ENCODE measurements at places on chromosomes 7 and 10.

- no peak for DNase-seq
These were observed 738.4 kb upstream of the FZD8 start for GRCh38 chr10:36380538-36380937.

GRCh38 chr10:102327002-102327401 is 68.5 kb upstream of the NFKB2 start:
- DNase-seq: no peak

DNA sequence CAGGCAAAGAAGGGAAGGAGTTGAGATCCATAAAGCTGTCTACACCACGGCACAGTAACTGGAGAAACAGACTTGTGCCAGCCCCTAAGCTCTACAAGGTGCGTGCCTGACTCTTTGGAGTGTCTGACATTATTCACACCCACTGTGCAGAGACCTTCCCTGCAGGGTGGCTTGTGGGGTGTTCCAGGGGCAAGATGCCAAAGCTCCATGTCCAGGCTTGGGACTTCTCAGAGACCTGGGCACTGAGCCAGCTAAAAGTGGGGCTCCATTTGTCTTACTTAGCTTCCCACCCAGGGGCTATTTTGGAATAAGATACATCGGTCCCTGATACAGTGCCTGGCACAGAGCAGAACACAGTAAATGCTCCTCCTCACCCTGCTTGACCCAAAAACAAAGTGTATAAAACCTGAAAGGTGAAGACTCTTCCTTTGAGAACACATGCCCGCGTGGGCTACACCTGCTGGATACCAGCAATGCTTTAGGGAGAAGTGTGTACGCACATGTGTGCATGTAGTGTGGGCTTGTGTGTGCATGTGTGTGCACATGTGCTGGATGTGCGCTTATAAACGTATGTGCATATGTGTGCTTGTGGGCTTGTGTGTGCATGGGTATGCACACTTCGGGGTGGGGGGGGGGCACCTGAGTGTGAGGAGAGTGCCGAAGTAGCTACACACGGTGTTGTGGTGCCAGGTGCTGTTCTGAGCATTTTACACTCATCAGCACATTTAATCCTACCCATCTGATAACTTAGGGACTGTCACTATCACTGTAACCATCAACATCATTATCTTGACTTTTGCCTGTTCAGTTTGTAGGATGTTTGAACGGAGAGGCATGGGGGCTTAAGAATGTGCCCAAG is 143.0 kb downstream of the ARHGAP22 start:
- DNase-seq: no peak

DNA sequence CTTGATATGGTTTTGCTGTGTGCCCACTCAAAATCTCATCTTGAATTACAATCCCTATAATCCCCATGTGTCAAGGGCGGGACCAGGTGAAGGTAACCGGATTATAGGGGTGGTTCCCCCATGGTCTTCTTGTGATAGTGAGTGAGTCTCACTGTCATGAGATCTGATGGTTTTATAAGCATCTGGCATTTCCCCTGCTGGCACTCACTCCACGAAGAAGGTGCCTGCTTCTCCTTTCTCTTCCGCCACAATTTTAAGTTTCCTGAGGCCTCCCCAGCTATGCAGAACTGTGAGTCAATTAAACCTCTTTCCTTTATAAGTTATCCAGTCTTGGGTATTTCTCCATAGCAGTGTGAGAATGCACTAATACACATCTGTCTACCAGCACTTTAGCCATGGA is 109.5 kb upstream of the SDK1 start:
- DNase-seq: no peak

- no peak for DNase-seq
These were observed 244.0 kb downstream of the SKAP2 start for GRCh38 chr7:26620352-26620751.

- no peak for DNase-seq
These were observed 37.5 kb upstream of the DOCK1 start for GRCh38 chr10:126867567-126868365.
